Immature natural killer cell (primary cell): ENCODE measurements at places on chromosomes 6 and 20. TPM values are rescaled to one million over a fixed set of nuclear protein-coding genes. Genes with fewer than 3 reads are reported as not detected.

GRCh38 chr6:31734247-31734820 lies 2.0 kb downstream of the CLIC1 start:
- peak overlapping the region; percentile 88 for H3K4me3 ChIP-seq
- peaks cover 2% of the 10 kb centered on the region for H3K27me3 ChIP-seq
- H3K4me1 ChIP-seq, result peaks cover 84% of the 10 kb centered on the region

DNA sequence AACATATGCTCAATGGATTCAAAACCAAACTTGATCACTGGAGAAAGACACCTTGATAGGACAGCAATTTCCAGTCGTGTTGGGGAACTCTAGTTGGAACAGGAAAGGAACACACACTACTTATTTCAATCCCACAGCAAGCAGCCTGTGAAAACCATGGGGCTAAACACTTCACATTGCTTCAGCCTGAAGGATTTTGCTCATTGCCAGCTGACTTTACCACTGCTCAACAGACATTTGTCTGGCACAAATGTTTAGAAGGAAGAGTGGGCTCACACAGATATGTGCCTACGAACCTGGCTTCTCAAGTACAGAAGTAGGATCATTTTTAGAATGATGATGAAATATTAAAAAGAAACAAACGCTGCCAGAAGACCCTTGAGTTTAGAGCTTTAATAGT lies 598.1 kb downstream of the PHF3 start:
- H3K27ac ChIP-seq, result no peak overlapping the region
- H3K4me1 ChIP-seq, result no peaks in the 10 kb centered on the region
- H3K36me3 ChIP-seq, result no peaks in the 10 kb centered on the region
- DNase-seq, result no peak
- no peaks in the 10 kb centered on the region for H3K27me3 ChIP-seq

GRCh38 chr6:90187437-90188121 lies 109.1 kb downstream of the BACH2 start:
- peaks cover 3% of the 10 kb centered on the region for H3K27me3 ChIP-seq
- peaks cover 23% of the 10 kb centered on the region for H3K4me1 ChIP-seq
- peak overlapping the region; percentile 81 for H3K4me3 ChIP-seq
- peak overlapping the region; percentile 93 for H3K27ac ChIP-seq
- no peak for DNase-seq

GRCh38 chr6:87105823-87106222 lies 10.9 kb upstream of the CGA start:
- H3K27ac ChIP-seq, result no peak overlapping the region
- no peaks in the 10 kb centered on the region for H3K4me1 ChIP-seq
- H3K36me3 ChIP-seq, result no peaks in the 10 kb centered on the region
- no peak for DNase-seq

DNA sequence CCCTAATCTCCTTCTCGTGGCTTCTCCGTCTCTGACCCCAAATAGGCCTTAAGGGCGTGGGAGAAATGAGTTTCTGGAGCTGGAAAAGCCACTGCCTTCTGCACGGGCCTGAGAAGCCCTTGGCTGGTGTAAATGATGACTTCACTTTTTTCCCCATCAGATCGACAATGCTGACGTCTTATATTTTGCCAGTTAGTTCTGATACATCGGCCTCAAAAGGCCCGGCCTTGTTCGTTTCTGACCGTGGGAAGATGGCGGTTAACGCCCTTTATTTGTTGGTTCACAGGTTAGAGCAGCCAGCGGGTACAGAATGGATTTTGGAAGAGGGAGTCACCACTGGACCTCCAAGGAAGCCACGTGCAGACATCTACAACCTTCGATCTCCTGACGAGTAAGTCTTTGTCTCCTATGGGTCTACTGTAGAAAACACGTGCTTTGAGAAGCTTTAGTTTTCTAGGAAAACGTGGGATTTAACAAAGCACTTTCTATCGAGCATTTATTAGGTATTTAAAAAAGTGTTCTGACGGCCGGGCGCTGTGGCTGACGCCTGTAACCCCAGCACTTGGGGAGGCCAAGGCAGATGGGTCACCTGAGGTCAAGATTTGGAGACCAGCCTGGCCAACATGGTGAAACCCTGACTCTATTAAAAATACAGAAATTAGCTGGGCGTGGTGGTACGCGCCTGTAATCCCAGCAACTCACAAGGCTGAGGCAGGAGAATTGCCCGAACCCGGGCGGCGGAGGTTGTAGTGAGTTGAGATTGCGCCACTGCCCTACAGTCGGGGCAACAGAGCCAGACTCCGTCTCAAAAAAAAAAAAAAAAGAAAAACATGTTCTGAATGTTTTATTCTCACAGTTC lies 1.2 kb upstream of the ZNFX1 start:
- H3K27ac ChIP-seq, result peak overlapping the region; percentile 95
- H3K36me3 ChIP-seq, result peaks cover 64% of the 10 kb centered on the region
- H3K4me1 ChIP-seq, result peaks cover 81% of the 10 kb centered on the region
- H3K27me3 ChIP-seq, result peaks cover 18% of the 10 kb centered on the region
- DNase-seq, result no peak

DNA sequence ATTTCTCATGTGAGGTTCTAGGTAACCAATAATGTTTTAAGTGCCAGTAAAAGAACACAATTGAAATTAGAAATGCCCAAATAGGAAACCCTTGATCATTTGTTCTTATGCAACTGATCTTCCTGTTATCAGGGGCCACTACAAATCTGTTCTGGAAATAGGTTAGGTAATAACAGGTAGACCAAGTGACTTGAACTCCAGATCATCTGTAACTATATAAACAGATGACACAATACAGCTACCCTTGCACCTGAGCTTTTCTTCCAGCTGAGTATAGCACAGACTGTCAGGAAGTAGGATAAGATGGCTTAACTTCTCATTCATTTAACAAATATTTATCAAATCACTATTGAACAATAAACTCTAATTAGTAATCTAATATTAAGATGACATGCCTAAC lies 52.5 kb downstream of the MAN1A1 start:
- peaks cover 42% of the 10 kb centered on the region for H3K4me1 ChIP-seq
- no peaks in the 10 kb centered on the region for H3K27me3 ChIP-seq
- peaks cover 7% of the 10 kb centered on the region for H3K36me3 ChIP-seq

DNA sequence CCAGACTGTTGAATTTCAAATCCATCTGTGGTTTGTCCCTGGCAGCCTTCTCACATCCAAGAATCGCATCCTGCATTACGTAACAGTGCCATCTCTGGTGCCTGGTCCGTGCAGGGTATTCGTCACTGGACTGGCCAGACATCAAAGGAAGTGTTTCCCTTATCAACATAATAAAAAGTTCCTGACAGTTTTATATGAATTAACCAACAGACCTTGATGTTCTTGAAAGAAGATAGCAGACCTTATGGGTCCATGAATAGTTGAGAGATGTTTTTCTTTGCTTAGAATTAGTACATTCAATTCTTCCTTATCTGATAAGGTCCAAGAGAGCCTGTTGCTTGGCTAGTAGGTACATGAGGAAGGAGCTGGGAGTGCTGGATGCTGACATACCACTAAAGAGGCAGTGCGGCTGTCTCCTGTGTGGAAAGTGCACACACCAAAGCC lies 77.6 kb downstream of the PHACTR2 start:
- no peak overlapping the region for H3K27ac ChIP-seq
- H3K36me3 ChIP-seq, result peaks cover 3% of the 10 kb centered on the region

- H3K27ac ChIP-seq, result no peak overlapping the region
- H3K36me3 ChIP-seq, result no peaks in the 10 kb centered on the region
- no peak for DNase-seq
- H3K27me3 ChIP-seq, result peaks cover 4% of the 10 kb centered on the region
Observed at GRCh38 chr20:24317224-24317623, 152.2 kb upstream of the SYNDIG1 start.

DNA sequence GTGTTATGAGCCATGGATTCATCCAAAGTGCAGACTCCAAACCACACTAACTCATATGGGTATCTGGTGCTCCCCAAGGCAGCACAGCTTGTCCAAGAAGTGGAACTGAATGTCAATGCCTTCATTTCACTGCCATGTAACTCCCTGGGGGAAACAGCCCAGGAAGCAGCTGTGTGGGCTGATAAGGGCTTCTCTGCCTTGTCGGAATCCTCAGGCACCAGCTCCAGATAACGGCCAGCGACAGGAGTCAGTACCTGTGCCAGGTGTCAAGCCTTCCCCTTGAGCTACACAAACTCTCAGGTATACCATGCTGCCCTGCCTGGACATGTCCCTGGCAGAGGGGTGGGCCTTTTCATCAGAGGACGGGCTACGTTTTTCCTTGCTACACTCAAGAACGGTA lies 751.9 kb upstream of the CHD6 start:
- no peaks in the 10 kb centered on the region for H3K36me3 ChIP-seq
- H3K4me3 ChIP-seq, result no peak overlapping the region
- no peaks in the 10 kb centered on the region for H3K27me3 ChIP-seq
- no peak for DNase-seq
- H3K4me1 ChIP-seq, result no peaks in the 10 kb centered on the region
- H3K27ac ChIP-seq, result no peak overlapping the region

DNA sequence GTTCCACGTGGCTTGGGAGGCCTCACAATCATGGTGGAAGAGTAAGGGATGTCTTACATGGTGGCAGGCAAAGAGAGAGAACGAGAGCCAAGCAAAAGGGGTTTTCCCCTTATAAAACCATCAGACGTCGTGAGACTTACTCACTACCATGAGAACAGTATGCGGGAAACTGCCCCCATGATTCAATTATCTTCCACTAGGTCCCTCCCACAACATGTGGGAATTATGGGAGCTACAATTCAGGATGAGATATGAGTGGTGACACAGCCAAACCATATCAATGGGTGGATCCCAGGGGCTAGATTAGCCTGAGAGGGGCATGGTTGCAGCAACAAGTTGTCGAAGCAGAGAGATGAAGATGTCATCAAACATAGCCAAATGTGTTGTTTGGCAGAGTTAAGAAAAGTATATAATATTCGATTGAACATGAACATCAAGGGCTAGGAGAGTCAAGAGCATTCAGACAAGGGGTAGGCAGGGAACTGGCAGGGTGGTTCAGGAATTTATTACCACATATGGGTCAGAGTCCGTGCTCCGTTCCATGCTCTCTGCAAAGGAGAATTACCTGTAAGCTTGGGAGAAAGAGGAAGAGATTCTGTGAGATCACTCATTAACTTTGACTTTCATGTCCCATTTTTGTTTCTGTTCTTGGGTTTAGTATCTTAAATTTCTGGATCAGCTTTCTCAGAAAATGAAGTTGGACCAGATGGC lies 98.8 kb downstream of the CCDC170 start:
- no peaks in the 10 kb centered on the region for H3K4me1 ChIP-seq
- H3K27me3 ChIP-seq, result no peaks in the 10 kb centered on the region
- no peak overlapping the region for H3K4me3 ChIP-seq
- H3K36me3 ChIP-seq, result no peaks in the 10 kb centered on the region

DNA sequence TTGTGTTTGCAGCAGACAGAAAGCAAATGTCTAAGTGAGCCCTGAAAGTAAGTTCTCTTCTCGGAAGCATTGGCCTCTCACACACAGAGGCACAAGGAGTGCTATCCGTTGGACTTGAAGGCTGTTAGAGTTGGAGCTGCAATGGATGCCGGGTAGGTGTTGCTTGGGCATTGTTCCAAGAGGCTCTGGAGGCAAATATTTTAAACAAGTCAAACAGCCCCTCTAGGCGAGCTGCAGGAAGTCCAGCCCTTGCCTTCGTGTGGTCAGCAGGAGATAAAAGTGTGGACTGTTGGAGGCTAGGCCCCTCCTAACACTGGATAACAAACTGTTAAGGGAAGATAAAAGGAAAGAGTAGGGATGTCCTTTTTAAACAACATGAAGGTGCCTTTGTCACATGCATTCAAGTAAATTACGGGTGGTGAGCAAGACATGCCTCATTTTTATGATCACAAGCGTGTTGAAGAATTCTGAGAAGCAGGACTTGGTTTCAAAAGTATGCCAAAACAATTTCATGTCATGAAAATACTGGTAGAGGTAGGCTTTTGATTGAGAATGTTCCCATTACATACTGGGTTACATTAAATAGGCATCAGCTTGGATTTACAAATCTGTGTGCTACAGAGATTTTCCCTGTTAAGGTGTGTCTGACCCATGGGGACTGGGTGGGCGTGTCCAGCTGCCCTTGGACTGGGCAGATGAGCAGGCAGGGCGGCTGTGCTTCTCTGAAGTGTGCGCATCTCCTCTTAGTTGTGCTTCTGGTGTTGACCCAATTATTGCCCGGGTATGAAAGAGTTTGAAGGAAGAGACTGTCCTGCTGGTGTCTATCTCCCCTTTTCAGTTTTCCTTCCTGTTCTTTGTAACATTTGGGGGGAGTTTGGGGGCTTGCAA lies 57.5 kb downstream of the RREB1 start:
- no peak overlapping the region for H3K27ac ChIP-seq
- DNase-seq, result no peak
- no peak overlapping the region for H3K4me3 ChIP-seq
- H3K36me3 ChIP-seq, result no peaks in the 10 kb centered on the region
- no peaks in the 10 kb centered on the region for H3K27me3 ChIP-seq
- peaks cover 60% of the 10 kb centered on the region for H3K4me1 ChIP-seq

DNA sequence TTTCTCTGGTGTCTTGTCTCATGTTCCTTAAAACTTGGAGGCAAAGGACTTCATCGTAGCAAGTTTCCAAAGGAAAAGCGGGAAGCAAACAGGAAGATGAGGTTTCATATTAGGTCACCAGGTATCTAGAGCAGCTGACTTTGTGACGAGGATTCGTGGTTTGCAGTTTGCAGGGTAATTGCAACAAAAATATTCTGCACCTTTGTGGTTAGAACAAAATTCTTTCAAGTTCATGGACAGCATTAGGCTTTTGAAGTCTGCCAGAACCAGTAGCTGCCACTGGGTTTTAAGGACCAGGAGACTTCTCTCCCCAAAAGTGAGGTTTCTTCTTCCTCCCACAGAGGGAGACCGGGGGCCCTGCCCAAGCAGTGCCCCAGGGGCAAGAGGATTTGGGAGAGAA lies 63.4 kb downstream of the RPP40 start:
- no peak for DNase-seq
- no peak overlapping the region for H3K27ac ChIP-seq
- peaks cover 8% of the 10 kb centered on the region for H3K36me3 ChIP-seq
- peaks cover 45% of the 10 kb centered on the region for H3K4me1 ChIP-seq

DNA sequence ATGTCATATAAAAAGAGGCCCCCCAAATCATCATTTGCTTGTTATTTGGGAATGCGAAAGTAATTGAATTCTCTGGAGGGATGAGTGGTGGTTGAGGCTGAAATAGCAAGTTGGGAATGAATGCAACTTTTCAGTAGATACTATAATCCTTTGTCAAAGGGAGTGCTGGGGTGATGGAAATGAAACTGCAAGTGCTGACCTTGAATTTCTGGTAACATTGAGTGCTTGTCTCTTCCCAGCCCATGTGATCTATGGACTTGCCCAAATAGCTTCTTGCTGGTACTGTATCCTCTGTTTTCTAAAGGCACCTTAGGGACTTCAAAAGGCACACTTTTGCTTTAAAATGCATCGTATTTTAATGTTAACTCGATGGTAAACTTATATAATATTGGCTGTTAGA lies 14.8 kb downstream of the PAQR8 start:
- H3K4me3 ChIP-seq, result no peak overlapping the region
- no peak for DNase-seq
- peak overlapping the region; percentile 18 for H3K27ac ChIP-seq
- peaks cover 17% of the 10 kb centered on the region for H3K36me3 ChIP-seq
- H3K27me3 ChIP-seq, result no peaks in the 10 kb centered on the region
- H3K4me1 ChIP-seq, result peaks cover 24% of the 10 kb centered on the region

Gene EMILIN3
- not detected for polyA plus RNA-seq

Gene LZTS3
- polyA plus RNA-seq, result not detected

Gene SOX18
- polyA plus RNA-seq, result not detected

Gene ZDHHC14
- 4.2 TPM for polyA plus RNA-seq
